Neuronal stem cell (in vitro differentiated cells): ENCODE measurements at places on chromosomes 5 and 9.

- no peak for DNase-seq
- no peaks in the 10 kb centered on the region for H3K27me3 ChIP-seq
- H3K4me1 ChIP-seq = no peaks in the 10 kb centered on the region
Measured at GRCh38 chr5:143176048-143176447, 227.4 kb downstream of the NR3C1 start.

DNA sequence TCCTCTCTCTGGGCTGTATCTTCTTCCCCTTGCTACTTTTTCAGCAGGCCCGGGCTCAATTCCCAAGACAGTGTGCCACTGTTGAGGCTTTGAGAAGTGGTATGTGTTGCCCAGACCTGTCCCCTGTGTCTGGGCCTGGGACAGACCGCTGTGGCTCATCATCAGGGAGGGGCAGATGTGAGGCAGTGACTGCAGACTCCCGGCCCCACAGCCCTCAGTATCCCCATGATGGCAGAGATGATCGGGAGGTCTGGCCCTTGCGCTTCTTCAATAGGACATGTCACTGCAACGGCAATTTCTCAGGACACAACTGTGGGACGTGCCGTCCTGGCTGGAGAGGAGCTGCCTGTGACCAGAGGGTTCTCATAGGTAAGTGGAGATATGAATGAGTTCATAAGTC, 828 bp downstream of the TYRP1 start:
- no peak overlapping the region for H3K4me3 ChIP-seq
- no peaks in the 10 kb centered on the region for H3K36me3 ChIP-seq
- DNase-seq = no peak
- no peaks in the 10 kb centered on the region for H3K27me3 ChIP-seq
- H3K4me1 ChIP-seq = peaks cover 3% of the 10 kb centered on the region

- no peaks in the 10 kb centered on the region for H3K4me1 ChIP-seq
- no peak overlapping the region for H3K27ac ChIP-seq
- no peak for DNase-seq
- H3K4me3 ChIP-seq = no peak overlapping the region
Measured at GRCh38 chr9:68914751-68915150, 99.2 kb downstream of the PRKACG start.

DNA sequence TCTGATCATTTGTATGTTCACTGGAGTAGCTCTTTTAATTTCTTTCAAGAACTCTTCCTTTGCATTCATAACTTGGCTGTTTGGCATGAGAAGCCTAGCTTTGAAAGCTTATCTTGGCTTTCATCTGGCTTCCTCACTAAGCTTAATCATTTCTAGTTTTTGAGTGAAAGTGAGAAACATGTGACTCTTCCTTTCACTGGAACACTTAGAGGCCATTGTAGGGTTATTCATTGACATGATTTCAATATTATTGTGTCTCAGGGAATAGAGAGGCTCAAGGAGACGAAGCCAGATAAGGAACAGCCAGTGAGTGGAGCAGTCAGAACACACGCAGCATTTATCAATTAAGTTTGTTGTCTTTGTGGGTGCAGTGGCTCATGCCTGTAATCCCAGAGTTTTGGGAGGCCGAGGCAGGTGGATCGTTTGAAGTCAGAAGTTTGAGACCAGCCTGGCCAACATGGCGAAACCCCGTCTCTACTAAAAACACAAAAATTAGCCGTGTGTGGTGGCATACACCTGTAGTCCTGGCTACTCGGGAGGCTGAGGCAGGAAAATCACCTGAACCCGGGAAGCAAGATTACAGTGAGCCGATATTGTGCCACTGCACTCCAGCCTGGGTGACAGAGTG, 98.3 kb downstream of the UGCG start:
- H3K4me3 ChIP-seq = no peak overlapping the region
- no peaks in the 10 kb centered on the region for H3K4me1 ChIP-seq
- no peaks in the 10 kb centered on the region for H3K27me3 ChIP-seq
- H3K36me3 ChIP-seq = no peaks in the 10 kb centered on the region
- H3K27ac ChIP-seq = no peak overlapping the region

DNA sequence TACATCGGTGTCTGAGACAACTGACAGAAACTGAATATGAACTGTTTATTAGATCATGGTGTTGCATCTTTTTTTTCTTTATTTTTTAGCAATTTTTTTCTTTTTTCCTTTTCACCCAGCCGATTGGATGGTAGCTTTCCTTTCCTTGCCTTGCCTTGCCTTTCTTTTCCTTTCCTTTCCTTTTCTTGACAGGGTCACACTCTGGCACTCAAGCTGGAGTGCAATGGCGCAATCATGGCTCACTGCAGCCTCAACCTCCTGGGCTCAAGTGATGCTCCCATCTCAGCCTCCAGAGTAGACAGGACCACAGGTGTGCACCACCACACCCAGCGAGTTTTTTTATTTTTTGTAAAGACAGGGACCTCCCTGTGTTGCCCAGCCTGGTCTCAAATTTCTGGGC, 2.8 kb downstream of the PDE6A start:
- no peak for DNase-seq
- H3K27ac ChIP-seq = no peak overlapping the region
- H3K27me3 ChIP-seq = no peaks in the 10 kb centered on the region
- H3K4me3 ChIP-seq = no peak overlapping the region
- H3K36me3 ChIP-seq = no peaks in the 10 kb centered on the region
- H3K4me1 ChIP-seq = peaks cover 7% of the 10 kb centered on the region

DNA sequence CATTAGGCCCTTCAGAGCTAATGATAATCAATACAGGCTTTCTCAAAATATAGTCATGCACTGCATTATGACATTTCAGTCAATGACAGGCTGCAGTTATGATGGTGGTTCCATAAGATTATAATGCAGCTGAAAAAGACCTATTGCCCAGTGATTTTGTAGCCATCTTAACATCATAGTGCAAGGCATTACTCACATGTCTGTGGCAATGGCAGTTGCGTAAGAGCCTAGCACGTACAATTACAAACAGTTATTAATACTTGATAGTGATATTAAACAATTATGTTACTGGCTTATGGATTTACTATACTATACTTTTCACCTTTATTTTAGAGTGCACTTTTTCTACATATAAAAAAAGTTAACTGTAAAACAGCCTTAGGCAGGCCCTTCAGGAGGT, 214.8 kb downstream of the ISL1 start:
- no peaks in the 10 kb centered on the region for H3K27me3 ChIP-seq
- H3K4me3 ChIP-seq = no peak overlapping the region
- no peak for DNase-seq
- H3K27ac ChIP-seq = no peak overlapping the region

GRCh38 chr9:18106006-18106560, 367.9 kb upstream of the ADAMTSL1 start:
- peak overlapping the region; percentile 4 for H3K27ac ChIP-seq
- H3K36me3 ChIP-seq = no peaks in the 10 kb centered on the region
- no peak overlapping the region for H3K4me3 ChIP-seq
- H3K4me1 ChIP-seq = peaks cover 12% of the 10 kb centered on the region
- no peaks in the 10 kb centered on the region for H3K27me3 ChIP-seq
- peak; percentile 26 for DNase-seq

GRCh38 chr5:113378081-113378480, 56.7 kb downstream of the TSSK1B start:
- H3K36me3 ChIP-seq = no peaks in the 10 kb centered on the region
- no peak overlapping the region for H3K27ac ChIP-seq
- no peak for DNase-seq
- H3K4me3 ChIP-seq = no peak overlapping the region
- no peaks in the 10 kb centered on the region for H3K27me3 ChIP-seq
